ENCODE measurements at places on chromosomes 5 and 9. TPM values are rescaled to one million over a fixed set of nuclear protein-coding genes. Genes with fewer than 3 reads are reported as not detected.

Gene PANK3
- 31.3 TPM for total RNA-seq

Gene MED27
- total RNA-seq, result 15.7 TPM

Gene AHRR
- 4.1 TPM for total RNA-seq

DNA sequence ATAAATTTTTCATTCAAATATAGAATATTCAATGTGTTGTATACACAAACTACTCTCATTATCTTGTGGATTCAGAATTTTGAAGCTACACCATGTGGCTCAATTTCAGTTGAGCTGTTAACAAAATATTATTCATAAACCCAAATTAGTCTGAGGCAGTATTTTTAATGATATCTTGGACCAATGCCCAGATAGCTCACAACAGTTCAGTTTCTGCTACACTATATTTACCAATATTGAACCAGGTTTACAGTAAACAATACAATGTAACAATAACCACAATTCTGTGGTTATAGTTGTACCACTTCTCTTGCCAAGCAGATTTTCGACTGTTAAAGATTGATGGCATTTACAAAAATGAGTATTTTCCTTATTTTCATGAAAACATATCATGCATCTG, 99.9 kb downstream of the SSBP2 start:
- no peak for DNase-seq

Gene ALDH1A1
- 18.5 TPM for total RNA-seq

DNA sequence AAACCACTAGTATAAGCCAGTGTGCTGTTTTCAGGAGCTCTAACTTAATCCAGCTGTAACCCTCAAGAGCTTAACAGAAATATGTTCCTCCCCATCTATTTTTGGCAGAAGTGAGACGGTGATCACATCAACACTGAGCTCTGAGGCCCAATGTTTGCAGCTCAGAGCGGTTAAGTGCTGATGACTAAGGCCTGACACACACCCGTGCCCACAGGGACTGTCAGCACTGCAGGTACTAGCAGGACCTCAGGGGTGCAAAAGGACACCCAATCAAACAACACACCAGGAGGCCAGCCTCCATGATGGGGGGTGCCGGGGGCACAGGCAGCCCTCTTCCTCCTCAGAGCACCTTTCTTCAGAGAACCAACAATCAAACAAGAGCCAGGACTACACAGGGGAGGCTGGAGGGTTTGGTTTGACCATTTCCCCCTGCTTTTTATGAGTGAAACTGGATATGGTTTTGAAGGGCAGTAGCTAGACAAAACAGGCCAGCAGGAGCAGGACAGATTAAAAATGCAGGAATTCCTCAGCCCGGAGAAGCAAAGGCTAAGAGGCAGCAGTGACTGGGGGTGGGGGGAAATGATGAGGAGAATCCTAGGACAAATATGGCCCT, 61.3 kb downstream of the RAPGEF1 start:
- peak; percentile 84 for DNase-seq

Gene OGN
- 1.2 TPM for total RNA-seq

Gene PRRX2
- total RNA-seq, result 10.7 TPM

GRCh38 chr5:10583663-10584572, 20.0 kb downstream of the ANKRD33B start:
- DNase-seq, result peak; percentile 56

Gene KIF4B
- total RNA-seq, result not detected

Gene PCDHGB2
- total RNA-seq, result 2.1 TPM

DNA sequence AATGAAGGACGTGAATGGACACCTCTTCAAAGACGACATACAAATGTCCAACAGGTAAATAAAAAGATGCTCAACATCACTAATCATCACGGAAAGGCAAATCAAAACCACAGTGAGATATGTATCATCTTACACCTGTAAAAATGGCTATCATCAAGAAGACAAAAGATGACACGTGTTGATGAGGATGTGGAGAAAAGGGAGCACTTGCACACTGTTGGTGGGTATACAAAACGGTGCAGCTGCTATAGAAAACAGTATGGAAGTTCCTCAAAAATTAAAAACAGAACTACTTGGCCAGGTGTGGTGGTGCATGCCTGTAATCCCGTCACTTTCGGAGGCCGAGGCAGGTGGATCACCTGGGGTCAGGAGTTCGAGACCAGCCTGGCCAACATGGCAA, 47.9 kb downstream of the STK10 start:
- DNase-seq, result no peak

Gene GAS1
- 80.3 TPM for total RNA-seq

Data from lower leg skin (tissue), 4 donors.